ENCODE measurements at places on chromosomes 2 and 18.

- DNase-seq = no peak
Measured at GRCh38 chr2:101808006-101808562, 110.6 kb downstream of the MAP4K4 start.

GRCh38 chr18:55189972-55190371, 230.7 kb upstream of the CCDC68 start:
- no peak for DNase-seq

GRCh38 chr18:12430137-12430990, 22.6 kb downstream of the PRELID3A start:
- no peak for DNase-seq

DNA sequence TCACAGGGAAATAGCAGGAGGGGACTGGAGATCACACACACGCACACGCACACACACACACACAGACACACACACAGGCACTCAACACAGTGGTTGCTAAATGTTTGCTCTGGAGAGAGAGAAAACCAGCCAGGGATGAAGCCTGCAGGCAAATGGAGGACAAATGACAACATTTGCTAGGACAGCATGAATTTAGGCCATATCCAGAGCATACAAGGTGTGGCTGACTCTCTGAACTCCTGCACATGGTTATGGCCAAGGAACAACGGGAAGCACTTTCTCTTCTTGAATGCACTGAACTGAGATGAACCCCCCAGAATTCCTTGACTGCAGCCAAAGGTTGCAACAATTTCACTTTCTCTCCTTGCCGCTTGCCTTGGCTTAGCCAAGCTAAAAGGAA, 230.0 kb upstream of the RASGRP3 start:
- DNase-seq = no peak

- no peak for DNase-seq
Measured at GRCh38 chr2:192265751-192266150, 71.0 kb upstream of the TMEFF2 start.

GRCh38 chr2:151908204-151908882, 80.1 kb upstream of the ARL5A start:
- no peak for DNase-seq

- no peak for DNase-seq
Measured at GRCh38 chr2:109258376-109258775, 129.4 kb downstream of the SH3RF3 start.

DNA sequence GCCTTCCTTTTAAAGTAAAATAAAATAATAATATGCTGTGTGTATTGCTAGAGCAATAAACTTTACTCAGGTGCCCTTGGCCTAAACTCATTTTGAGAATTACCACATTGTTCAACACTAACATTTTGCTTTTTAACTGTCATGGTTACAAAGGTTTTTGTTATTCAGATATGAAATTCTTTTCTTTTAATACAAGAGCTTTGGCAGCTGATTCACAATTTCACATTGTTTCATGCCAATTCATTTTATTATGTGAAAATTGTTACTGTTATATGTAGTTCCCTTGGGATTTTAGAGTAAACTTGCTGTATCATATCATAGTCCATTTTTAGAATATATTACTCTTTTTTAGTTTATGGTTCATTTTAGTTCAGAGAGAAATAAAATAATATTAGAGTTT, 65.8 kb upstream of the ZNF804A start:
- DNase-seq = no peak

All from amniotic stem cell (primary cell).